ENCODE measurements at places on chromosomes 16 and 17.

DNA sequence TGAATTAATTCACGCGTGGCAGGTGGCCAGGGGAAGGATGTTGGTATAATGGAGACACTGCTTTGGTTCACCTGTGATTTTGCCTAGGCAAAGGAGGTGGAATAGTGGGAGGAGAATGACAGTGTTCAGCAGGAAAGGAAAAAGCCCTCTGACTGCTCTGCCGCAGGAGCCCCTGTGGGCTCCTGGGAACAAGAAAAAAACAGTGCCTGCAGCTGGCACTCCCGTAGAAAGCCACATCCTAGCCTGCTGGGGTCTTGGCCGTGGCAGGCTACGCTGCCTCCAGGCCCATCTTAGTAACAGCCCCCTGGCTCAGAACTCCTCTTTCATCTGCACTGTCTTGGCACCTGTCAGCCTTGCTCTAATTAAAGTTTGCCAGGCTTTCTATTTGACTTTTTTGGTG is 20.6 kb downstream of the ADORA2B start:
- peak; percentile 28 for DNase-seq

- peak; percentile 79 for DNase-seq
Measured at GRCh38 chr16:4266372-4266771, 6.5 kb downstream of the TFAP4 start.

- no peak for DNase-seq
Measured at GRCh38 chr17:18889658-18890057, 31.7 kb downstream of the PRPSAP2 start.

GRCh38 chr17:1109606-1110540 is 69.9 kb downstream of the ABR start:
- DNase-seq, result peak; percentile 71

- DNase-seq, result no peak
Measured at GRCh38 chr16:85520853-85521521, 92.1 kb upstream of the GSE1 start.

DNA sequence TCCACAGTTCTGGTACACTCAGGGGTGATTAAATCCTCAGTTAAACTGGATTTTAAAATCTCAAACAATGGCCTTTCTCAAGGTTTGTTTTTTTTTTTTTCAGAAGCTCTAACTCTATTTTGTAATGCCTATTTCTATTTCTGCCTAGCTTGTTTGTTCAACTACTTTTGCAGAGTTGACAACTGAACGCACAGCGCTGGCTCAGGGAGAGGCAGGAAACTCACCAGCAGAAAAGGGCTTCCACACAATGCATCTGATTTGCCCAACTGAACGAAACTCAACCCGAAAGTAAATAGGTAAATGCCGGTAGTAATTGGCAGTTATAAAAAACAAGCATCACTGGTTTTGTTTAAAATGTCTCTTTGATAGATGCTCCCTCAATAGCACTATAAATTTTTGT is 52.7 kb upstream of the CNEP1R1 start:
- no peak for DNase-seq

DNA sequence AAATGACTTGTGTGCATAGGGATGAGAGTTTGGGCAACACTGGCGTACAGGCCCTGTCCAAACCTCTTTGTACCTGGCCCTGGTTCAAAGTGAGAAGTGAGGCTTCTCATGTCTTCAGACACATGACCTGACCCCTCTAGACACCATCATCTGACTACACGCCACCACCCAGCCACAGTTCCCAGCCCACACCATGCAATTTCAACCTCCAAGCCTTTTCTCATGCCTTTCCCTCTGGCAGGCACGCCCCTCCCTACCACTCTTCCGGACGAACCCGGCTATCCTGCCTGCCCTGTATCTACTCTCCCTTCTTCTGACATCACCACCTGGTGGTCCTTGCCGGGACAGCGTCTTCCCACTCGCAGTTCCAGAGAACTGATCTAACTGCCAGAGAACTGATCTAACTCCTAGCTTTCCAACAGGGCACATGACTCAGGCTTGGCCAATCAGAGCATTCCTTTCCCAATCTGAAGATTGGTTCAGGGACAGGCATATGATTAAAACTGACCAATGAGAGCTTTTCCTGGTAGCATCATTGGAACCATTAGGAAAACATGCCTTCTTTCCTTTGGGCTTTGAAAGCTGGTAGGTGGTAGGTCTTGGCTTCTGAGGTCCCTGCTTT is 27.1 kb upstream of the IL21R start:
- peak; percentile 97 for DNase-seq

DNA sequence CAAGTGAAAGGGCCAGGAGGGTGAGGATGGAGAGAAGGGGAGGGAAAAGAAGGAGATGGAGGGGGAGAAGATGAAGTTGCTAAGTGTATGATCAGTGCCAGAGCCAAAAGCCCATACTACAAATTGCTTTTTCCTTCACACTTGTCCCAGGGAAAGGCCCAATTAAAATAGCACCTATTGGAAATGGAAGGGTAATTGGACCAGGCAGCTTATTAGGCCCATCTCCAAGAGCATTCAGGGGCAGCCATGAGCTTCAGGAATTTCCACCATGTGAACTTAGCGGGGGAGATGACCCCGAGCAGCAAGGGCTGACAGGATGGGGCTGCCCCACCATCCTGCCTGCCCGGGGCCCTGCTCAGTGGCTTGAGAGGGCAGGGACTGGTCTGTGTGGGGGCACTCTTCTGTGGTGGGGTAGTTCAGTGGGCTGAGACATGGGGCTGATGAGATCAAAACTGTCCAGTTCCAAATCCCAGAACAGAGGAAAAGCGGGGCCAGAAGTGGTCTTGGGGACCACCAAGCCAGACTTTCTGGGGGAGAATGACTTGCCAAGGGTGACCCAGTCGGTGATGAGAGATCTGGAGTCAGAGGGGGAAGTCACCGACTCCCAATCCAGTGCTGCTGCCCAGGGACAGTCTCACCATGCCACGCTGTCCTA is 27.5 kb downstream of the GOSR2 start:
- no peak for DNase-seq

DNA sequence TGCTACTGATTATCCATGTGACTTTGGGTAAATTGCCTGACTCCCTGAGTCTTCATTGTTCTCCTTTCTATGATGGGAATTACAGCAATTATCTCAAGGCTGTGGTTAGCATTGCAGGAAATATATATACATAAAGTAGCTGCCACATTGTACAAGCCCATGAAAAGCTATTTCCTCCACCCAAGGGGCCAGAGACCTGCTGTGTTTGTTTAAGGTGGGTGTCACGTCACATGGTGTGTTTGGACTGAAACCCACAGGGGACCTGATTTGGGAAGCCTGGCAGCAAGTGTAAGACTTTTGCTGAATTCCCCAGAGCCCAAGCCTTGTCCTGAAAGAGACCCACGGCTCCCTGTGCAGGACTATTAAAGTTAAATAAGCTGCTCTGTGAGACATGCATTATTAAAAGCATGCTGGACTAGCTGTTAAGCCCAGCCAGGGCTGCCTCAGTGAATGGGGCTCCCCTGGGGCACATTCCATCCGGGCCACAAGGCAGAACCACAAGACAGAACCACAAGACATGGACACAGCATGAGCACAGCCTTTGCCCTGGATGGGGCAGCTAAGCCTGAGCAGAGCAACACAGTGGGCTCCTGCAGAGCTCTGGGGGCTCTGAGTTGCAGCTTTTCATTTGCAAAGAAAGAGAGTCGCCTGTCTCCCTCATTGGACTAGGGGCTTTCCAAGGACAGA is 148.9 kb downstream of the SPACA3 start:
- no peak for DNase-seq

DNA sequence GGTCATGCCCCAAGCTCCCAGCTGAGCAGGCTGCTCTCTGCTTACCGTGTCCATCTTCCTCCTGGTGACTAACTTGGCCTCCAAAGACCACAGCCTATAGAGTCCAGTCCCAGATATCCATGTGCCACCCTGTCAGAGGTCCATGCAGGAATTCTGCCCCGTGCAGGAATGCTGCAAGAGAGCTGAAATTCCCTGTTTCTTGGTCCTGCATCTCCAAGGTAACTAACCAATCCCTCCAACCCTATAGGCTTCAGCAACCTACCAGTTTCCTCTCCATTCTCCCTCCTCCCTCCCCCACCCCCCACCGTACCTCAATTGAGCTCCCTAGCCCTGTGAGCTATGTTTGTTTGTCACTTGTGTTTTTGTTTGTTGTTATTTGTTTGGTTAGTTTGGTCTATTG is 9.6 kb upstream of the MKS1 start:
- peak; percentile 46 for DNase-seq

GRCh38 chr17:45958307-45958706 is 40.7 kb upstream of the STH start:
- no peak for DNase-seq

GRCh38 chr17:8922451-8922850 is 43.1 kb downstream of the PIK3R5 start:
- DNase-seq, result no peak

DNA sequence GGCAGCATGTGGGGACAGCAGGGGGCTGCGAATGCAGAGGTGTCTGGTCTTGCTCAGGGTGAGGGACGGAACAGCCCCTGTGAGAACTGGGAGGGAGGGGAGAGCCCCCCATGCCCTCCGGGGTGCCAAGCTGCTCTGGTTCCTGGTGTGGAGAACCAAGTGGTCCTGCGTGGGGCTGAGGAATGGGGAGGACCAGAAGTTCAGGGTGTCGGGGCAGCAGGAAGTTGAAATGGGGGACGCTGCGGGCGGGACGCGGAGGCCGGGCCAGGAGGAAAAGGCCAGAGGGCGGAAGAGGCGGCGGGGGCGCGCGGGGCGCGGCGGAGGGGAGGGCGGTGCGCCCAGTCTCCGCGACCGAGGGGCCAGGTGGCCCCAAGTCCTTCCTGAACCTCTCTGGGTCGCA is 3.6 kb downstream of the ALDH3A1 start:
- no peak for DNase-seq

DNA sequence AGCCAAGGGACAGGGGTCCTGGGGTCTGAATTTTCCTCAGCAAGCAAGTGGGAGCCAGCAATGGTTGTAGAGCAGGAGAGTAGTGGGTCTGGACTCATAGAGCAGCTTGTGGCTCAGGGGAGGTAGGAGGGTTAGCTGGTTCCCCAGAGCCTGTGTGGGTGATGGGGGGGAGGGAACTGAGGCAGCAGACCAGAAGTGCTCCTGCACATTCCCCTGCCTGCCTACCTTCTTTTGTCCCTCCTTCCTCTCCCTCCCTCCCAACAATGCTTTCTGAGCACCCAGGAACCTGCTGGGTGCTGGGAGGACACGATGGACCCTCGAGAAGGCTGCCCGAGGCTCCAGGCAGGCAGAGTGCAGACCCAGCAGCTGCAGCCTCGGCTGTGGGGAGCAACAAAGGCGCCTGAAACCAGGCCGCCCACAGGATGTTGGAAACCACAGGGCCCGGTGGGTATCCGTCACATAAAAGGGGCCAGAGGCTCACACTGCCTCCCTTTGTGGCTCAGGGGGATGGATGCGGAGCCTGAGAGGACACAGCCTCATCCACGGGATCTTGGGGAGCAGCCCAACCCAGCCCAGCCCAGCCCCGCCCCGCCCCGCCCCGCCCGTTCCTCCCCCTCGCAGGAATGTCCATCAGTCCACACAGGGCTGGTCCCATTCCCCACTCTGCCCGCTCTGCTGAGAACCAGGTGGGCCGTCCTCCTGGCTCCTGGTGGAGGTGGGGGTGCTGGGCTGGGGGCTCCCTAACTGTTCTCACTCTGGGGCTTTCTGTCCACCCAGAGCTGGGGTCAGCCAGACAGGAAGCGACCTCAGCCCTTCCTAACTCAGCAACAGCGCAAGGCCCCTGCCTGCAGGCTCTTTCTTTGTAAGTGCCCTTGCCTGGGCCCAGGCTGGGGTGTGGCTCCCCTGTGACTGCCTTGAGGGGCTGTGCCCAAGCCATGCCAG is 1.7 kb upstream of the NLRC3 start:
- DNase-seq, result peak; percentile 39

DNA sequence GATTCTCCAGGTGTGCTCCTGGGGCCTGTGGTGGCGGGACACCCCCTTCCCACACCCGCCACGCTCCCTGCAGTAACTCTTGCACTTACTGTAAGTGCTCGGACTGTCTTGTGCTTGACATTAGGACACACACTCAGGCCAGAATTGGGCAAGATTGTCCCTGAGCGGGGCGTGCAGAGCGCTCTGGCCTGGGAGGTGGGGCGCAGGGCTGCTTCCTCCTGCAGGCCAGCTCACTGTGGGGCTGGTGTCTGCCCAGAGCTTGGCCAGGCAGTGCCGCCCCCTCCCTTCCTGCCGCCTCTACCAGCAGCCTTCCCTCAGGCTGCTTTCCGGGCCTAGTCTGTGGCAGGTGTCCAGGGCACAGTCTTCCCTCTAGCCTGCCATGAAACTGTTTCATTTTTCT is 6.1 kb upstream of the ATP6V0C start:
- no peak for DNase-seq

DNA sequence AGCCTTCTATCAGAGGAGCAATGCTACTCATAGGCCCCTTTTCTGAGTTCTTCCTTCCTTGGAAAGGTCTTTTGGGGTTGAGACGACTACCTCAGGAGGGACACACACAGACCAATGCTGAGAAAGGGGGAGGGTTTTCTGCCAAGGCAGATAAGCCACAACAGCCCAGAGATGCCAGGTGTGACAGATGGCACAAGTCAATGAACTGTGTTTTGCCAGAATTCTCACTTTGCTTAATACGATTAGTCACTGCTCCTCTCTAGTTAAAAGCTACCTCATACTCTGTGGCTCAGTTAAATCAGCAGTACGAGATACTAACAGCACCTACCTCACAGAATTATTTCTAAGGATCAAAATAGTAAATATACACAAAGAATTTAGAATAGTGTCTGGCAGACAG is 8.0 kb downstream of the BRD7 start:
- no peak for DNase-seq

- no peak for DNase-seq
Measured at GRCh38 chr17:32870027-32870670, 6.8 kb downstream of the MYO1D start.

GRCh38 chr16:28027055-28027454 is 36.5 kb downstream of the GSG1L start:
- DNase-seq, result no peak

DNA sequence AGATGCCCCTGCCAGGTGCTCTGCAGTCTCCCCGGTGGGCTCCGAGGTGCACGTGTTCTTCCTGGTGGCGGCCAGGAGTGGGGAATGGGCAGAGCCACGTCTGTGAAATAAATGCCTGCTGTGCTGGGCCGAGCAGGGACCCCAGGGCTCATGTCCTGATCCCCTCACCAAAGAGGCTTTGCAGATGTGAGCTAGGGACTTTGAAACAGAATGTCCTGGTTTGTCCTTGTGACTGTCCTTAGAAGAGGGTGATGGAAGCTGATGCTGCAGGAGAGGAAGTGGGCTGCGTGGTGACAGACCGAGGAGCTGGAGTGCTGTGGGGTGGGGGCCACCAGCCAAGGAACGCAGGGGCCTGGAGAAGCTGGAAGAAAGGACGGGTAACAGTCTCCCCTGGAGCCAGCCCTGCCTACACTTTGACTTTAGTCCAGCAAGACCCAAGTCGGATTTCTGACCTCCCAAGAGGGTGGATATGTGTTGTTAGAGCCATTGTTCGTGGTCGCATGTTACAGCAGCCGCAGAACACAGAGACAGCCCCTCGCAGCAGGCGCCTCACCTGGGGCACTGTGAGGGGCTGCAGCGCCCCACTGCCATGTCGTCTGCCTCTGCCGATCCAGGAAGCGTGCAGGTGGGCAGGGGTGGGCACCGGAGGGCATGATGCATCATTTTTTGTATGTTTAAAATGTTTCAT is 217.9 kb upstream of the CIBAR2 start:
- DNase-seq, result no peak

- DNase-seq, result peak; percentile 45
Measured at GRCh38 chr17:27206447-27206846, 87.5 kb upstream of the WSB1 start.

Measured in GM23338 (cell line).